Heart left ventricle (tissue), 16 donors: ENCODE measurements at places on chromosomes 13 and 19. TPM values are rescaled to one million over a fixed set of nuclear protein-coding genes. Genes with fewer than 3 reads are reported as not detected.
A peak's percentile ranks its signal among the peaks of the same experiment; 100 is the strongest.

DNA sequence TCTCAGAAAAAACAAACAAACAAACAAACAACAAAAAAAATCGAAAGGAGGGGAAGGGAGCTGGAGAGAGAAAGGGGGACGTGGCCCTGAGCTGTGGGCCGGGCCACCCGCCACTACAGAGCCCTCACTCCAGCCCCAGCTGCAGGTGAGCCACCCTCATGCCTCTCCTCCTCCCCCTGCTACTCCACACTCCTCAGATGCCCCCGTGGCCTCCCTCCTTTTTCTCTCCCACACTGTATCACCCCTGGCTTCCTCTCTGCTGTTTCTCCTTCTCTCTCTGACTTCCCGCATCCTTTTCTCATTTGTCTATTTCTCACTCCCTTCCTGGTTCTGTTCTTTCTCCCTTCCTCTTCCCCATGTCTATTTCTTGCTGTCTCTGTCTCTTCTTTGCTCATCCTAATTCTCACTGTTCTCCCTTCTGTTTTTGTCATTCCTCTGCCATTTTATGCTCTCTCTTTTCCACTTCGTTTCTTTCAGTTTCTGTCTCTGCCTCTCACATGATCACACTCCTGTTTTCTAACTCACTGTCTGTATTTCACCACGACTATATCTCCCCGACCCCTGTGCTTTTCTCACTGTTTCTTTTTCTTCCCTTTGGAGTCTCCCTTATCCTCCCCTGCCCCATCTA lies 2.7 kb downstream of the KLK2 start:
- no peak for DNase-seq

DNA sequence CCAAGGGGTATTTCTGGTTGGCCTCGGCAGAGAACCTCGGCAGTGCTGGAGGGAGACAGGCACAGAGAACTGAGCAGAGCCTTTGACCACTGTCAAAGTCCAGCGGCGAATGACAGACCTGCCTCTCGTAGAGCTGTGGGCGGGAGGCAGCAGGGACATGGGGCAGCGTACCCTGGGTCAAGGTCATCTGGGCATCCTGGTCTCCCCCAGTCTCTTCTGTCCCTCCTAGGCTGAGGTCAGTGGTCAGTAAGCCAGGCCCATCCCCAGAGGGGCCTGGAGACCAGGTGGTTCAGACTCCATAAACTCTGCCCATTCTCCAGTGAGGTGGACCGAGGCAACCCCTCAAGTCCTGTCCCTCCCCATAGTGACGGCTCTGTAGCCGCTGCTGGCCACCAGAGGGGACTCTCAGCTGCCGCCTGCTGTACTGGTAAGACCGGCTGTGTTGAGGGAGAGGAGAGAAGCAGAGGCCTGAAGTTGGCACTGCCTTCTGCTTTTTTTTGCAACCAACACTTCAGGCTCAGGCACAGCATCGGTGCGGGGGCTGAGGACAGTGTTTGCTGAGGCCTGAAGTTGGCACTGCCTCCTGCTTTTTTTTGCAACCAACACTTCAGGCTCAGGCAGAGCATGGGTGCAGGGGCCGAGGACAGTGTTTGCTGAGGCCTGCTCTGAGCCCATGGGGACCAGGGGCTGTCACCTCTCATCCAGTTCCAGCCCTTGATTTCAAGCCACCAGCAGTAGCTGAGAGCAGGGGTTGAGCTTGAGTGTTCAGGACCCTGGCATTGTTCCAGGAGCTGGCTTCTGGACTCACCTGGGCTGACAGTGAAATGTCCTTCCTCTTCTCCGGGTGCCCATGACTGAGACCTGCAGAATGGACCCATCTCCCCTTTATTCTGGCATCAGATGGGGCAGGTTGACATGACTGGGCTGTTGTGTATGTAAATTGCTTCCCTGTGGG lies at the start of gene PGLYRP2:
Gene PGLYRP2 (minus strand): TSS at position 111 of the 955 bp plus-strand sequence. CDS start 130 bp downstream, outside the sequence.
- peak; percentile 17 for DNase-seq

ZNF540 gene
- total RNA-seq, result 4.4 TPM

KCNC3 gene
- 2.8 TPM for total RNA-seq

DNA sequence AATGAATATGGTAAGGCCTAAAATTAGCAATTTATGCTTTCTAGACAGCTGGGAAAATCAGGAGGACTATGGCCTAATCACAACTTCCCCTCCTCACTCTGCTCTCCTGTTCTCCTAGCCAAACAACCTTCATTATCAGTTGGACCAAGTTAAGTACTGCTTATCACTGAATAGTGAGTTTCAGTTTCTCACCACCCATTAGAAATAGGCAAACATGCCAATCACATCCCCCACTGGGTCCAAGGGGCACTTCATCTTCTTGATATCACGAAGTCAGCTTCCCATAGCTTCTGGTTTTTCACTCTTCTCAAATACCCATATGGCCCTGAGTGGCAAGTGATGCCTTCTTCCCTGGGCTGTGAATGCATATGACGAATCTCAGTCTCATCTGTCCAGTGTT lies 689.6 kb downstream of the SLITRK5 start:
- no peak for DNase-seq

DNA sequence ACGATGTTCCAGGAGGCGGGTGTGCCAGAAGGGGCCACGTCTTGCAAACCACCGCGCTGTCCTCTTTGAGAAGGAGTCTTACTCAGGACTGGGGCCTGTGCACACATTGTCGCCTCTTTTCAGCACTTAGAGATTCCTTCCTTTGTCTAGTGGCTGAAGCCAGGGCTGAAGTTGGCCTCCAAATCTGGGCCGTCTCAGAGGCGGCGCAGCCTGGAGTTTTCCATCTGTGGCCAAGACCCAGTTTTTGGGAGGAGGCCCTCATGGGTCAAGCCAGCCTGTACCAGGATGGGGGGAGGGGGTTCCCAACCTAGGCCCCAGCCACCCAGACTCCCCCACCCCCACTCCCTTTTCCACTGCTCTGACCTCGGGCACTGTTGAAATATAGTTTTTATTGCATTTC lies 11.8 kb downstream of the ANO8 start:
- DNase-seq, result no peak

GRCh38 chr13:38103851-38104250 lies 234.3 kb upstream of the TRPC4 start:
- no peak for DNase-seq

RNASEH2A gene
- 2.0 TPM for total RNA-seq
